ENCODE measurements at places on chromosomes 11 and 22.

- no peak for DNase-seq
These were observed 79.7 kb downstream of the MAML2 start for GRCh38 chr11:96263238-96263763.

GRCh38 chr11:106187860-106188456 lies 110.5 kb downstream of the AASDHPPT start:
- DNase-seq = no peak

DNA sequence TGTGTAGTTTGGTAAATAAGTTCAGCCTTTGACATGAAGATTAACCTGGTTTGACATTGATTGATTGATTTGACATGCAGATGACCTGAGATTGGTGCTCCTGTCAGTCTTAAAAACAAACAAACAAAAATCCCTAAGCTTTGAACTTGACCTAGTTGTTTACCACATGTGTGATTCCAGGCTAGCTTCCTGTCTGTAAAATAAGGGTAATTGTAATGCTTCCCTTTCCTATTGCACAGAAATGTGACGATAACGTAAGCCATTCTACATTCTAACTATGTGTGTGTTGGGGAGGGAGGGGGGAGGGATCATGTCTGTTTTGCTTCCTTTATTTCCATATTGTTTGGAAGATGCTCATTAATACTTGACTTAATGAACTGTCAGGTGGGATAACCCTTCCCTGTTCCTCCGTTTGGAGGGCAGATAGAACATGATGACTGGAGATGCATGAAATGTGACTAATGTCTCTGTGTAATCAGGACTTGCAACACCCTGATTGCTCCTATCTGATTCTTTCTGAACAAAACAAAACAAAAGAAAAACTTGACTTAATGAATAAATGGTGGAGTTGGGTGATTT lies 106.1 kb upstream of the CLMP start:
- DNase-seq = no peak

GRCh38 chr22:46058091-46058420 lies 81.1 kb upstream of the WNT7B start:
- no peak for DNase-seq

DNA sequence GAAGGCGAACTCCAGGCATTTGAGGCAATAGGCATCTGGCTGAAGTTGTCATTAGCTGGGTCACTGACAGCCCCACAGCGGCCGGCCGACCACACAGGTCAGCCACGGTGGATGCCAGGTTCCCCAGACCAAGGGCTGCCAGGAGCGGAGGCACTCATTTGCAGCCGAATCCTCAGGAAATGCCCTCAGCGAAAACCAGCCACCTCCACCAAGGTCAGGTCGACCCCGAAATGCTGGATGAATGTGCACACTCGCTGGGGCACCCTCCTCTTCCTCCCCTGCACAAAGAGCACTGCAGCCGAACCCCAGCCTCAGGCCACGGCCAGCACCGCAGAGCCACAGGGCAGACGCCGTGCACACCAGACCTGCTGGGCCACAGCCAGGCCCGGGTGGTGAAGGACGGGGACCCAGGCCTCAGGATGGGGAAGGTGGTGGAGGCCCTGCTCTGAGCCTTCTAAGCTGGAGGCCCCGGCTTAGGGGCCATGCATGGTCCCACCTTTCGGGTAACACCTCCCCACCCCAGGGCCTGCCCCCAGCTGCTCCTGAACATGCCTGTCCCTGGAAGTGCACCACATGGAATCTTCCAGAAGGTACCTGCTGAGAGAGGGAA lies 206.0 kb downstream of the BRD1 start:
- no peak for DNase-seq

DNA sequence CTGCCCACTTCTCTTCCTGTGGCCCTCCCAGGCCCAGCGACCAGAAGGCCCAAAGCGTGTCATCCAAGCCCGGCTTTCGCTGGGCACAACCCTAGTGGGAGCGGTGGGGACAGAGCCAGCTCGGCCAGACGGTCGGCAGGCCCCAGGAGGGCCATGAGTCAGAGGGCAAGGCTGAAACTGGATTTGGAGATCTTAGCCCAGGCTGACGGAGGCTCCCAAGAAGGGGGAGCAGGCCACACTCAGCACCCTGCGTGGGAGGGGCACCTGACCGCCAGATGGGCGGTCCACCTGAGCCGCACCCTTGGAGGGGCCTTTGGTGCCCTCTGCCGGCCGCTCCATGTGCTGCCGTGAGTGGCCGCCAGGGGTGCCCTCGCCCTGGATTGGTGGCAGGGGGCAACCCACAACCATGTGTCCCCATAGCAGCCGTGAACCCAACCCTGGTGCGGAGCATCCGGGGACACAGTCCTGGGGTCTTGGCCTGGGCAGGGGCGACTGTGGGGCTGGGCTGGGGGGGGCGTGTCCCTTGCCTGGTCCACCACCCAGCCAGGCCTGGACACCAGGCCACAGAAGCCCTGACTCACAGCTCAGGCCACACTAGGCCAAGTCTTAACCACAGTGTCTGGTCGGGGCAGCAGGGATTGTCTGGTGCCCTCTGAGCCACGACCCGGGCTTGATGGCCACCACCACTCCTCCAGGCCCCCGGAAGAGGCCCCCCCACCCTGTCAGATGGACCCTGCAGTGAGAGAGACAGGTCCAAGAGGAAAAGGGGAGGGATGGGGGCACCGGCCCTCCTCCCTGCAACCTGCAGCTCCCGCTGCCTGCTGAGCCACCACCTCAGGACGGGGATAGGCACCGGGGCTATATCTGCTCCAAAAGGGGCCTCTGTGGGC lies 19.2 kb upstream of the TALDO1 start:
- DNase-seq = peak; percentile 71

GRCh38 chr11:68839911-68840641 lies 1.6 kb downstream of the CPT1A start:
- no peak for DNase-seq

DNA sequence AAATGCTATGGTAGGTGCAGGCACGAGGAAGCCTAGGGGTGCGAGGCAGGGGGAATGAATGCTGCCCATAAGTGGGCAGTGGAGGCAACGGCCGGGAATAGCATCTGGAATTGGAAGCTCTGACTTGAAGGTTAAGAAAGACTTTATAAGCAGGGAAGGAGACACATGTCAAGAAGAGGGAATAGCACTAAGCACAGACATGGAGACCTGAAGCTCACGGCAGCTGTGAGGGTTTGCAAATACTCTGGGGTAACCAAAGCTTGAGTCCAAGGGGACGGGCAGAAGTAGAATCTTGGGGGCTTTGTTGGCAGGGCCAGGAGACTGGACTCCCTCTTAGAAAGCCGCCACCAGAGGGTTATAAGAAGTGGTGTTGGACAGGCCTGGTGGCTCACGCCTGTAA lies 112.6 kb downstream of the CEP164 start:
- no peak for DNase-seq

GRCh38 chr22:31089160-31090100 lies 8.3 kb downstream of the SMTN start:
- DNase-seq = peak; percentile 52

- no peak for DNase-seq
These were observed 14.4 kb upstream of the UCP3 start for GRCh38 chr11:74023276-74023675.

- DNase-seq = no peak
These were observed 8.4 kb downstream of the KCNQ1OT1 start for GRCh38 chr11:2691355-2691761.

DNA sequence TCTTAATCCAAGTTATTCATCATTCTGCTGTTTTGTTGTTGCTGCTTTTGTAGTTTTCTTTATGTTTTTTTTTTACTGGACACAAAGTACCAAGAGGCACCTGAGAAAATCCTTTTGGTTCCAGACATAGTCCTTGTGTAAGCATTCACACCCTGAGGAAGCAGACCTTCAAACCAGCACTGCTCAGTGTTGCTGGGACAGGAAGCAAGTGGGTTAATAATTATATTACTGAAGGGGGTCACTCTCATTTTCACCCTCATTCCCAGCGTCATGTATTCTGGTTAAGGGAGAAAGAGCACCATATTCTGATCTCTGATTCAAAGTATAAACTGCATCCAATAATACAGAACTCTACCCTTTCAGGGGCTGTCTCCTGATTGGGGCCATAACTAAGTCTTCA lies 5.9 kb upstream of the ALKBH3 start:
- DNase-seq = no peak

GRCh38 chr11:115144914-115145313 lies 359.3 kb downstream of the CADM1 start:
- DNase-seq = no peak

GRCh38 chr11:80317612-80318011 lies 876.8 kb upstream of the TENM4 start:
- no peak for DNase-seq

GRCh38 chr22:25161916-25162530 lies 37.6 kb upstream of the CRYBB3 start:
- no peak for DNase-seq

GRCh38 chr11:32616903-32617302 lies 33.3 kb downstream of the EIF3M start:
- no peak for DNase-seq

DNA sequence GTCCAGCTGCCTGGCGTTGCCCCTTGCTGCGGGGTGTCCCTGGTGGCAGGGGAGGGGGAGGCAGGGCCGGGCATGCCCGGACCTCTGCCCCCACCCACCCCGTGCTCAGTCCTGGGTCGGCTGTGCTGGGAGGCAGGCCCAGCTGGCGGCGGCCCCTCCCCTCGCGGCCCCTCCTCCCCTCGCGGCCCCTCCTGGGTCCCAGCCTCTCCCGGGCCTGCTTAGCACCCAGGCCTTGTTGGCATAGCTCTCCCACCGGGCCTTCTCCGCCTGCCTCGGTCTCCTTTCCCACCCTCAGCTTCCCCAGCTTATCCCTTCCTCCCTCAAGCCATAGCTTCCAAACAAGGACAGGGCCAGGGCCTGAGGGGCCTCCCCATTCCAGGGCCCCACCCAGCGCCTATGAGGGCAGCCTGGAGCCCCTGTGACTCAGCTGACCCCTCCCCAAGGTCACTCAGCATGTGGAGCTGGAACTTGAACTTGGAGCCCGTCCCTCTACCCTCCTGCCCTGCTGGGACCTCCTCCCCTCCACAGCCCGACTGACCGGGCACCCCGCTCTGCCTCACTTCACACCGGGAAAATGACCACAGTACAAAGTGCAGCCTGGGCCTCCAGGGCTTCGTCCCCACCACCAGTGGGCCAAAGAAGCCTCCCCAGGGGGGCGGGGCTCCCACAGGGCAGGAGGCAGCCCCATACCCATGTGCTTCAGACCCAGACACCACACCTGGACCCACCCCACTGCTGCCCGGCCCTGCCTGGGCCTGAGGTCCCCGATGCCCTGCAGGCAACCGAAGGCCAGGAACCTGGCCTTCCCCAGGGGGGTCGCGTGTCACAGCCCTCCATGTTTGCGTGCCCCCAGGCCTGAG lies 1.2 kb downstream of the EPS8L2 start:
- no peak for DNase-seq

DNA sequence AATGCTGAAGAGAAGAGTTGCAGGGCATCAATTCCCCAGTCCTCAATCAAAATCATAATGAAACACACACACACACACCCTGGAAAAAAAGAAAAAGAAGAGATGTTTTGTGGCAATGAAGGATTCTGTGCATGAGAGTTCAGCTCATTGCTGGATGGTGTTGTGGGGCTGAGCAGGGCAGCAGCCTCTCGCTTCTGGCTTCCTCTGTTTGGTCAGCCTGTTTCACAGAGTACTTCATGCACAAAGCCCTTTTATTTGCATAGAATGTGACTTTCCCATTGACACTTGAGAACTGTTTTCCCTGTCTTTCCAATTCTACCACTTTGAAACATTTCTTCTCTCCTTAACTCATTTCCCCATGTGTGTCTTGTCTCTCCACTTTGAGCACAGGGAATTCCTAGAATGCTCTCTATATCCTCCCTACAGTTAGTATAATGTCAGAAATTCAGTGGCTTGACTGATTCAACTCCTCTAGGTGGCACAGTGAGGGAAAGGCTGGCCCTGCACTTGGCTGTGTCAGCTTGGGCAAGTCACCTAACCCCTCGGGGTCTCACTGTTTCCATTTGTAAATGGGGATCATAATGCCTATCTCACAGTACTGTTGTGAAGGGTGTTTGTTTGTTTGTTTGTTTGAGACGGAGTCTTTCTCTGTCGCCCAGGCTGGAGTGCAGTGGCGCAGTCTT lies 25.4 kb upstream of the BSX start:
- DNase-seq = no peak

DNA sequence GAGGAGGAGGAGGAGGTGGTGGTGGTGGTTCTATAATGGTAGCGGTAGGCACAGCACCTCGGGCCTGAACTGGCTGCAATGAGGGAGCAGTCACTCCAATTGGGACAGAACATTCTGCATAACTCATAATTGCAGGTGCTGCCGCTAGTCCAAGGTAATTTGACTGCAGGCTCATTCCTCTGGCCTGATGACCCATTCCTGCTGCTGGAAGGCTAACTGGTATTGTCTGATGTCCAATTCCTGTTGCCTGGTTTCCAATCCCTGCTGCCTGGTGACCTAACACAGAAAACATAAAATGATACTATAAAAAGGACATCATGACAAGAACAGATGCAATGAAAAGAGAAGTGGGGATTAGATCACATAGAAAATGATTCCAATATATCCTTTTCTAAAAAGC lies 7.9 kb upstream of the AGBL2 start:
- DNase-seq = no peak

GRCh38 chr22:23539135-23539838 lies 40.8 kb downstream of the IGLL1 start:
- DNase-seq = peak; percentile 80

GRCh38 chr11:65182258-65183170 lies 786 bp downstream of the CAPN1 start:
- peak; percentile 7 for DNase-seq

- DNase-seq = peak; percentile 95
These were observed 5.2 kb downstream of the USP2 start for GRCh38 chr11:119376197-119376847.

DNA sequence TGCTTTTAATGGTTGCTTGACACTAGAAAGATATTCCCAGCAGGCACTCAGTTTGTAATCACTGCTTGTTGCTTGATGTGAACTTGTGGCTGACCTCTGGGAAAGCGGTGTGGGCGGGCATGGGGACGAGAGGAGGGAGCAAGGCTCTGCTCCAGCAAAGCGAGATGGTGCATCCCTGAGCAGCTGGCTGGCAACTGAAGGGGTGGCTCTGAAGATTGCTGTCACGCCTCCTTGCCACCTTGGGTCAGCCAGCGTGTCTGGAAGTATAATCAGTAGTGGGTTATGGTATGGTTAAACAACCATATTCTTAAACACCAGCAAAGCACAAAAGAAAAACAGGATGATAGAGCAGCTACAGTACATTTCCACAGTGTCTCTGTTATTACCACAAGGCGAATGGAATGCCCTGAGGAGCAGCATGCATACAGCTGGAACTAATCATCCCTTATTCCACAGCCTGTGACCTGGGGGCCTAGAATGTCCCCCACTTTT lies 124.5 kb downstream of the TRIM44 start:
- no peak for DNase-seq

GRCh38 chr11:111427471-111427912 lies 48.4 kb upstream of the POU2AF1 start:
- DNase-seq = no peak

- DNase-seq = no peak
These were observed 1.7 kb downstream of the CREBZF start for GRCh38 chr11:85663080-85663752.

- DNase-seq = no peak
These were observed 8.2 kb downstream of the UPB1 start for GRCh38 chr22:24503137-24503842.

- no peak for DNase-seq
These were observed 108.4 kb downstream of the FAT3 start for GRCh38 chr11:92332986-92333385.
